ENCODE measurements at places on chromosomes 13 and 19.

DNA sequence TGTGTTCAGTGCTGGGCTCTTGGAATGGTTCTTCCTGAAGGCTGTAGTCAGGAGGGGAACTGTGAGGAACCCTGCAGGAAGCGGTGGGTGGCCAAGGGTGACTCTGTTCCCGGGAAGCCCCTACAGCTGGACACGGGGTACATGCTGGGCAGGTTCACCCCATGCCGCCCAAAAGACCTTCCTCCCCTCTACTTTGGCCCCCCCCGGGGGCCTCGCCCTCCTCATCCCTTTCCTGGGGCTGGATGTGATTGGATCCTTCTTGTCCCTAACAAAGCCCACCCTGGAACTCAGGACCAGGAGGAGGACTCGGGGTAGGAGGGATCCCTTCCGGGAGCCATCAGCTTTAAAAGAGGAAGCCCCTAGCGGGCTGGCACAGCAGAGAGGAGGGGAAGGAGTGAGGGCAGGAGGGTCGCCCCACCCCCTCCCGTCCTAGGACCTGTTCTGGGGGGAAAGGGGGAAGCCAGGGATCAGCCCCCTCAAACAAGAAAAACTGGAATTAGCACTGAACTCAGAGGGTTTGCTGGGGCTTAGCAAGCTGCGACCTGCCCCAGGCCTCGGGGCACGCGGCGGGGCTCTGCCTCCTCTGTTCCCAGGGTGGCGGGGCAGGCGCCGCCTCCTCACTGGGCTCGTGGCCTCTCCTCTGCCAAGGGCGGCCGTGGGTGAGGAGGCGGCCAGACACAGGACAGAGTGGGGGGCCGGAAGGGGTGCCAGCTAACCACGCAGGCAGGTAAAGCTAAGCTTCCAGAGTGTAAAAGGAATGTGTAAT is 4.0 kb downstream of the CEBPA start:
- DNase-seq: no peak

GRCh38 chr19:40420766-40421765 is 4.7 kb downstream of the SERTAD1 start:
- peak; percentile 71 for DNase-seq

- no peak for DNase-seq
These were observed 7.8 kb upstream of the KLK14 start for GRCh38 chr19:51090471-51090870.

DNA sequence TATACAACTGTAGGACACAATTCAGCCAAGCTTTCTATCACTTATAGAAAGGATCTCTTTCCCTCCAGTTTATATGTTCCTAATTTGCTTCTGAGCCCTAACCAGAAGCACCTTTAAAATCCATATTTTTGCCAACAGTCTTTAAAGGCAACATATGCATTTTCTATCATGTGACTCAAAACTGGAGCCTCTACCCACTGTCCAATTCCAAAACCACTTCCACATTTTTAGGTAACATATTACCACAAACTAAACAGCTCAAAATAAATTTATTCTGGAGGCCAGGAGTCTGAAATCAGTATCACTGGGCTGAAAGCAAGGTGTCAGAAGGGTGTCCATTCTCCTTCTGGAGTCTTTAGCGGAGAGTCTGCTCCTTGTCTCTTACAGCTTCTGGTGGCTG is 15.9 kb upstream of the EFNB2 start:
- DNase-seq: no peak

DNA sequence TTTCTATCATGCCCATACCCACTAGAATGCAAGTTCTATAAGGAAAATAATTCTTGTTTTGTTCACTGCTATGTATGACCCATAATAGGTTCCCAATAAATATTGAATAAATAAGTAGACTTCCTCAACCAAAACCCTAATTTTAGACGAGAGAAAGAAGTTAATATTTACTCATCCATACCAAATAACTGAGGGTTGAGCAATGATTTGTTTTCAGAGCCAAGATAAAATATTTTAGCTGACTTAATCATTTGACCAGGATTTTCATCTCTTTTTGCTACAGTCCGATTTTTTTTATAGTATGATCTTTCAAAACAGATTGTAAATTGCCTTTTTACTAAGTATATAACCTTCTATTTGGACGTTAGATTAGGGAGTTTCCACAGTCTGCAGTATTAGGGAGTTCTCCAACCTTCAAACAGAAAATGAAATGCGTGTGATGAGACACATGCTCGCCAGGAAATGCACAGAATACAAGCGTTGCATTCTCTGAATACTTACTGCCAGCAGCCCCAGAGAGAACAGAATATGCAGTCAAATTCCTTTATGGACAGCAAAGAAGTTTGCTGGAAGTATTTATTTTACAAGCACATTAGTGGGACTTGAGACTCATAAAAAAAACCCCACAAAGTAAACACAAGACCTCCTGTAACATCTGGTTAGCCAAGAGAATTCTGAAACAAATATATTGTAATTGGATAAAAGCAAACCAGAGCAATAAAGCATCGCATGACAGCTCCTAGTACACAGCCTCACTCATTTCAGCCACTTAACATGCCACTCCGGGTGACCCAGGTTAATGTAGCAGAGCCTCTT is 230.0 kb downstream of the MYO16 start:
- DNase-seq: no peak

DNA sequence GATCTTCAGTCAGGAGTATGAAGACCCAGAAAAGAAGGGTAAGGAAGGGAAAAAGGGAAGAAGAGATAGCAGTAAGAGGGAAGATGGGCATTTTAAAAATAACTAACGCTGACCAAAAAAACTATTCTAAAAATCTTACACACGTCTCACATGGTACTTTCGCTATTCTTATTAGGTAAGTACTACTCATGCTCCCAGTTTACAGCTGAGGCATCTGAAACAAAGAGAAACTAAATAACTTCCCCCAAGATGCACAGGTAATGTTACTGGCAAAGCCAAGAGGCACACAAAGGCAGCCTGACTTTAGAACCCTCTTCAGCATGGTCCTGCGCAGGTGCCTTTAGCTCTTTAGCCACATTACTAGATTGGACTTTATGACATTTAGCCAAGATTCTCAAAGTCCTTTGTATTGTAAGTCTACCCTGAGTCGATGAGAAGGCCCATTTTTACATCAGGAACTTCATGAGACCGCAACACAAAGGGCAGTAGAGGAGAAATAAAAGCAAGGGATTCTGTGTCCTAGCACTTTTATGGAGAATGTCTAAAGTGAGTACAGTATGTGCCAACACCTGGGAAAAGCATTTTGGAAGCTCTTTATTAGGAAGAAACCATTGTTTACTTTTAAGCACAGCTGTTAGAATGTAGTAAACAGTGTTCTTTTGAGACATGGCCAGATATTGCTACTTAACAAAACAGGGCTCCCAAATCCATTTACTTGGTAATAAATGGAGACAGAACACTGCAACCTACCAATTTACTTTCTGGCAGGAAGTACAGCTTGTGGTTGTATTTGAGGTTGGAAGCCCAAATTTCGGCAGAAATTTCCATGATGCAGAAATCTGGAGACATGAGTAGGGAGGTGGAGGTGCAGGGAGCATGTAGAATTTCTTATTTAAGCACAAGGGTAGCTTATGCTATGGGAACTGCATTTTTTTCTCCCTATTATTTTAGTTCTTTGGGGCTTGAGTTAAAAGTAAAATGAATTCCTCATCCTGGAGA is 250.7 kb downstream of the KCTD12 start:
- no peak for DNase-seq

DNA sequence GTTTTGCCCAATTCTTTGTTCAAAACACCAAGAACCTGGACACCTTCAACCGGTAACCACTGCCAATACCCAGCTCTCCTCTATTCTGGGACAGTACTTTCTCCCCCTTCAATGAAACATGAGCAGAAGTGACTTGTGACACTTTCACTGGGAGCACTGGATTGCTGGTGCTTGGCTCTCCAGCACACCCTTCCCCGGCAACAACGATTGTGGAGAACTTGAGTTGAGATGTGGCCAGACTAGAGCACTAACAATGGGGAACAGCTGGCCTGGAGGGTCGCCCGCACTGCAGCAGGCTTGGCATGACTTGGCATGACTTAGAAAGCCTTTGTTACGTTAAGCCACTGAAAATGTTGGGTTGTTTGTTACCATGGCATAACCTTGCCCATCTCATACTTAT is 7.5 kb upstream of the B3GLCT start:
- DNase-seq: no peak

All from stimulated activated CD4-positive, alpha-beta T cell treated with anti-CD3 and anti-CD28 coated beads, Interleukin-4, amount 100 ng/mL, for 1 hour (primary cell).